ENCODE measurements at places on chromosomes 3 and 15. TPM values are rescaled to one million over a fixed set of nuclear protein-coding genes. Genes with fewer than 3 reads are reported as not detected.

TAGLN3 gene
- 3.2 TPM for total RNA-seq

EIF3J gene
- 143 TPM for total RNA-seq

DNA sequence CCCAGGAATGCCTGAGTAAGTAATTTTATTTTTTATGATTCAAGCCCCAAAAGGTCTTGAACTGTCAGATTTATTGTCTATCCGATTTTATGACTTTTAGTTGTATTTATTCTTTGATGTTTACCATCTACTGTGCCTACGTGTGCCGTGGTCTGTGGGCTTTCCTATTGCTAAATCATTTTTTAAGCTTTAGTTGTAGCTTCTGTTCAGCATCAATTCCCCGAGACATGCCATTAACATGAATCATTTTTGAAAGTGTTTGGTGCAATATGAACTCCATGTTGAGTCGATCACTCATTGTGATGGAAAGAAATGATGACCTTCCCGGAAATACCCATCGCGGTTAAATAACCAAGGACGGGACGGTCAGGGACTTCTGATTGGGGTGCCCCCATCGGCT, 268.7 kb upstream of the THRB start:
- no peak for DNase-seq
- H3K4me3 ChIP-seq = no peak overlapping the region
- no peaks in the 10 kb centered on the region for H3K4me1 ChIP-seq
- no peak overlapping the region for H3K27ac ChIP-seq
- no peaks in the 10 kb centered on the region for H3K27me3 ChIP-seq
- no peaks in the 10 kb centered on the region for H3K36me3 ChIP-seq

DNA sequence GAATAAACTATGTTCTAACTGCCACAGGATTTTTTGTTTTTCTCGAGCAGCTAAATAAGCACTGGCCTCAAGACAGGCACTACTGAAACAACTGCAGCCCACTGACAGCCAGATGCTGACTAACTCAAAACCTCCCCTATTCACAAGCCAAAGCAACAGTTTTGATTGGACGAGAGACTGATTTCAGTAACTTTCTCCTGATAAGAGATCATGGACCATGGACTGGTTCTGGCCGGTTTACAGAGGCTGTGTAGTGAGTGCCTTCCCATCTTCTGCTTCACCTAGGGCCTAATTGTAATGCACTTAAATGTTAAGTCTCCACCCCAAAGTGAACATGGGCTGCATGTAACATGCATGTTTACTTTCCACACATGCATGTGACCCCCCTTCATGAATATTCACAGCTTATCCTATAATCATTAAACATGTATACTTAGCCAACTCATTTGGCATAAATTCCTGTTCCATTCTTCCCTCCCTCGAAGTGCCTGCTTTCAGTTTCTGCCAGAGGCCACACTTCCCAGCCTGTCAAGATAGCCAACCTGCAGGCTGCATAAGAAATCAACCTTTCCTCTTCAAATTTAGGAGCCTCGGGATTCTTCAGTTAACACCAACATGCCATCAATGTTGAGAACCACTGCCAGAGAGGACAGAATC, 108.2 kb downstream of the ULK4 start:
- peaks cover 8% of the 10 kb centered on the region for H3K4me1 ChIP-seq
- DNase-seq = no peak
- no peaks in the 10 kb centered on the region for H3K27me3 ChIP-seq
- H3K4me3 ChIP-seq = no peak overlapping the region

GRCh38 chr3:175485436-175485835, 626.3 kb downstream of the NAALADL2 start:
- no peak overlapping the region for H3K4me3 ChIP-seq
- H3K27ac ChIP-seq = no peak overlapping the region
- H3K36me3 ChIP-seq = no peaks in the 10 kb centered on the region
- DNase-seq = no peak

SLCO2A1 gene
- total RNA-seq = not detected

- H3K27me3 ChIP-seq = peaks cover 5% of the 10 kb centered on the region
- H3K36me3 ChIP-seq = no peaks in the 10 kb centered on the region
- no peaks in the 10 kb centered on the region for H3K4me1 ChIP-seq
- no peak overlapping the region for H3K27ac ChIP-seq
Observed at GRCh38 chr3:156040041-156040440, 80.3 kb upstream of the KCNAB1 start.

HYKK gene
- total RNA-seq = 2.5 TPM

- peaks cover 11% of the 10 kb centered on the region for H3K27me3 ChIP-seq
- H3K4me3 ChIP-seq = no peak overlapping the region
- no peaks in the 10 kb centered on the region for H3K4me1 ChIP-seq
- no peak for DNase-seq
- H3K36me3 ChIP-seq = no peaks in the 10 kb centered on the region
- H3K27ac ChIP-seq = no peak overlapping the region
Observed at GRCh38 chr15:71586463-71586862, 223.9 kb upstream of the NR2E3 start.
